Calu3 (cell line): ENCODE measurements at places on chromosomes 1 and 21. TPM values are rescaled to one million over a fixed set of nuclear protein-coding genes. Genes with fewer than 3 reads are reported as not detected.

- H3K36me3 ChIP-seq, result peaks cover 58% of the 10 kb centered on the region
- no peak for DNase-seq
- H3K27me3 ChIP-seq, result no peaks in the 10 kb centered on the region
- H3K4me3 ChIP-seq, result no peak overlapping the region
These were observed 45.2 kb downstream of the SCYL3 start for GRCh38 chr1:169848456-169848855.

- H3K4me1 ChIP-seq, result peaks cover 37% of the 10 kb centered on the region
- H3K27me3 ChIP-seq, result no peaks in the 10 kb centered on the region
- no peaks in the 10 kb centered on the region for H3K36me3 ChIP-seq
- DNase-seq, result no peak
- H3K4me3 ChIP-seq, result no peak overlapping the region
These were observed 1656.1 kb downstream of the KCNT2 start for GRCh38 chr1:194952171-194952570.

- no peaks in the 10 kb centered on the region for H3K27me3 ChIP-seq
- peaks cover 45% of the 10 kb centered on the region for H3K4me1 ChIP-seq
- peaks cover 14% of the 10 kb centered on the region for H3K36me3 ChIP-seq
- DNase-seq, result no peak
These were observed 6.7 kb downstream of the COQ8A start for GRCh38 chr1:226946841-226947240.

The OR2AK2 gene
- not detected in 2 replicates for total RNA-seq

The DNAJC28 gene
- total RNA-seq, result 1.2 and 2.0 TPM in 2 replicates

The MROH9 gene
- not detected in 2 replicates for total RNA-seq

- DNase-seq, result no peak
- H3K4me1 ChIP-seq, result no peaks in the 10 kb centered on the region
- H3K4me3 ChIP-seq, result no peak overlapping the region
- no peaks in the 10 kb centered on the region for H3K36me3 ChIP-seq
- no peaks in the 10 kb centered on the region for H3K27me3 ChIP-seq
These were observed 30.4 kb downstream of the CDC14A start for GRCh38 chr1:100382657-100383056.

DNA sequence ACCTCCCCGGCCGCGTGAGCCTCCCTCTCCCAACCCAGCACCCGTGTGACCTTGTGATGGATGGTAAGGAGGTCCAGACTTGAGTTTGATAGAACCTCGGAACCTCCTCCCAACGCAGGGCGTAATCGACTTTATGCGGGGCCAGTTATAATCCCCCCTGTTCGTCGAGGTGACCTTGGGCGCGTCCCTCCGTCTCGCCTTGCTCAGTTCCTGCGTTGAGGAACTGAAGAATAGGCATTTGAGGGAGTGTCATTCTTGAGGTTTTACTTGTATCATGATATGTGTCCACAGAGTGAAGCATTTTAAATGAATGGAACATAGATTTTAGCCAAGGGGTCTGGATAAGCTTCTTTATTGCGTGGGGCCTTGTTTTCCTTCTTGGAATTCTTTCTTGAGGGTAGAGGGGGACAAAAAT, 433 bp downstream of the TIMM17A start:
- peak overlapping the region; percentile 92 for H3K27ac ChIP-seq
- H3K4me1 ChIP-seq, result peaks cover 8% of the 10 kb centered on the region
- H3K27me3 ChIP-seq, result no peaks in the 10 kb centered on the region
- peaks cover 66% of the 10 kb centered on the region for H3K36me3 ChIP-seq
- DNase-seq, result no peak

DNA sequence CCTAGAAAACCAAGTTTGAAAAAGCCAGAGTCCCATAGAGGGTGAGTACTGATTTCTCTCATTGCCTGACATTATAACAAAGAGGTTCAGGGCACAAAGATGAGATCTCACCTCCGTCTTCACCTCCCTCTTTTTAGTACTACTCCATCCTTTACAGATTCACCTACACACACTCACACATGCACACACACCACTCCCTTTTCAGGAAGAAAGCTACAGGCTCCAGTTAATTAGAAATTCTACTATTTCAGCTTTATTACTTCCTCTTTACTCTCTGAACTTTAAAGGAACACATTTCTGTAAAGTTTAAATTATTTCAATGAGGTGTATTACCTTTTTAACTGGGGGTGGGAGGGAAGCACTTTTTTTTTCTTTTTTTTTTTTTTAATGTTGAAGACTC, 59.6 kb upstream of the PRDX6 start:
- H3K36me3 ChIP-seq, result no peaks in the 10 kb centered on the region
- H3K27me3 ChIP-seq, result no peaks in the 10 kb centered on the region
- no peak overlapping the region for H3K4me3 ChIP-seq
- no peak overlapping the region for H3K27ac ChIP-seq
- DNase-seq, result no peak
- H3K4me1 ChIP-seq, result peaks cover 18% of the 10 kb centered on the region

DNA sequence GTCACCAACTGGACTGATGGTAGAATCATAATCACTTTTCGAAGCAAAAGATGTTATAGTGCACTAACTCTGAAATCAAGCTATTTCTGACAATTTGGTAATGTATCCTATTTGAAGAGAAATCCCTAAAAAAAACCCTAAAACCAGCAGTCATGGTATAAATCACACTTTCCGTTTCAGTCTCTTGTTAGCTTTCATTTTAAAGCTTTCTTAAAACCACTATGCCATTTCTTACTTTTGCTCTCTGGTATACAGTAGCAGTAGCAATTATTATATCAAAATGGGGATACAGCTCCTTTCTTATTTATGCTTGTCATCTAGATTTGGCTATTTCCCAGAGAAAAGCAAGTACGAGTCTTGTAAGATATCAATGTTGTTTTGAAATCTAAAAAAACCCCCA, 323.3 kb downstream of the KCTD3 start:
- H3K4me1 ChIP-seq, result no peaks in the 10 kb centered on the region
- no peak overlapping the region for H3K27ac ChIP-seq
- no peaks in the 10 kb centered on the region for H3K27me3 ChIP-seq
- no peaks in the 10 kb centered on the region for H3K36me3 ChIP-seq
- no peak overlapping the region for H3K4me3 ChIP-seq

GRCh38 chr1:24605534-24606295, 37.4 kb upstream of the SRRM1 start:
- no peak for DNase-seq
- peaks cover 24% of the 10 kb centered on the region for H3K36me3 ChIP-seq
- H3K27ac ChIP-seq, result no peak overlapping the region
- peaks cover 8% of the 10 kb centered on the region for H3K4me1 ChIP-seq

The PYHIN1 gene
- total RNA-seq, result 0.98 TPM in 1 of 2 replicates, not detected in the other

GRCh38 chr1:87744056-87744455, 415.4 kb downstream of the LMO4 start:
- H3K4me3 ChIP-seq, result no peak overlapping the region
- H3K27ac ChIP-seq, result no peak overlapping the region
- H3K4me1 ChIP-seq, result no peaks in the 10 kb centered on the region
- no peak for DNase-seq
- no peaks in the 10 kb centered on the region for H3K27me3 ChIP-seq

DNA sequence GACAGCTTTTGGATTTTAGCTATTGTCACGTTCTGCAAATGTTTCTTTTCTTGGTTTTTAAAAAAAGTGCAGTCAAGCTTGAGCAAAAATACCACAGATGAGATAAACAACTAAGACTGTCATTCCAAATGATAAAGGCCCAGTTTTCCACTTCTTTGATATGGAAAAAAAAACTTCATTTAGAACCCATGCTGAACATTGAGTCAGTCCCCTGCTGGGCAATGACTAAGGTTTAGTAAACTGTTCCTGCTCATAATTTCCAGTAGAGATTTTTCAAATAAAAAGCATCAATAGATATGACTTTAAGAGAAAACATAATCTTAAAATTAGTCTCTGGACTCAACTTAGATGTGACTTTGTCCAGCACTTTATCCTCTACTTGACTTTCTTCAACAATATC, 167.9 kb upstream of the C8B start:
- H3K27ac ChIP-seq, result no peak overlapping the region
- H3K36me3 ChIP-seq, result no peaks in the 10 kb centered on the region
- no peaks in the 10 kb centered on the region for H3K4me1 ChIP-seq
- DNase-seq, result no peak
- no peak overlapping the region for H3K4me3 ChIP-seq

The SLC9C2 gene
- total RNA-seq, result not detected in 2 replicates

DNA sequence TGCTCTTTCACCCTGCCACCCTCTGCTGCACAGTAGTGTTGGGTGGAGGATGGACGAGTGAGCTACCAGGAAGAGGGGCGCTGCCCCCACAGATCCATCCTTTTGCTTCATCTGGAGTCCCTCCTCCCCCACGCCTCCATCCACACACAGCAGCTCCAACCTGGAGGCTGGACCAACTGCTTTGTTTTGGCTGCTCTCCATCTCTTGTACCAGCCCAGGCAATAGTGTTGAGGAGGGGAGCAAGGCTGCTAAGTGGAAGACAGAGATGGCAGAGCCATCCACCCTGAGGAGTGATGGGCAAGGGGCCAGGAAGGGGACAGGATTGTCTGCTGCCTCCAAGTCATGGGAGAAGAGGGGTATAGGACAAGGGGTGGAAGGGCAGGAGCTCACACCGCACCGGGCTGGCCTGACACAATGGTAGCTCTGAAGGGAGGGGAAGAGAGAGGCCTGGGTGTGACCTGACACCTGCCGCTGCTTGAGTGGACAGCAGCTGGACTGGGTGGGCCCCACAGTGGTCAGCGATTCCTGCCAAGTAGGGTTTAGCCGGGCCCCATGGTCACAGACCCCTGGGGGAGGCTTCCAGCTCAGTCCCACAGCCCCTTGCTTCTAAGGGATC, 8.5 kb downstream of the CHRNB2 start:
- H3K36me3 ChIP-seq, result peaks cover 38% of the 10 kb centered on the region
- DNase-seq, result no peak
- H3K27me3 ChIP-seq, result peaks cover 55% of the 10 kb centered on the region
- no peaks in the 10 kb centered on the region for H3K4me1 ChIP-seq
- no peak overlapping the region for H3K4me3 ChIP-seq

DNA sequence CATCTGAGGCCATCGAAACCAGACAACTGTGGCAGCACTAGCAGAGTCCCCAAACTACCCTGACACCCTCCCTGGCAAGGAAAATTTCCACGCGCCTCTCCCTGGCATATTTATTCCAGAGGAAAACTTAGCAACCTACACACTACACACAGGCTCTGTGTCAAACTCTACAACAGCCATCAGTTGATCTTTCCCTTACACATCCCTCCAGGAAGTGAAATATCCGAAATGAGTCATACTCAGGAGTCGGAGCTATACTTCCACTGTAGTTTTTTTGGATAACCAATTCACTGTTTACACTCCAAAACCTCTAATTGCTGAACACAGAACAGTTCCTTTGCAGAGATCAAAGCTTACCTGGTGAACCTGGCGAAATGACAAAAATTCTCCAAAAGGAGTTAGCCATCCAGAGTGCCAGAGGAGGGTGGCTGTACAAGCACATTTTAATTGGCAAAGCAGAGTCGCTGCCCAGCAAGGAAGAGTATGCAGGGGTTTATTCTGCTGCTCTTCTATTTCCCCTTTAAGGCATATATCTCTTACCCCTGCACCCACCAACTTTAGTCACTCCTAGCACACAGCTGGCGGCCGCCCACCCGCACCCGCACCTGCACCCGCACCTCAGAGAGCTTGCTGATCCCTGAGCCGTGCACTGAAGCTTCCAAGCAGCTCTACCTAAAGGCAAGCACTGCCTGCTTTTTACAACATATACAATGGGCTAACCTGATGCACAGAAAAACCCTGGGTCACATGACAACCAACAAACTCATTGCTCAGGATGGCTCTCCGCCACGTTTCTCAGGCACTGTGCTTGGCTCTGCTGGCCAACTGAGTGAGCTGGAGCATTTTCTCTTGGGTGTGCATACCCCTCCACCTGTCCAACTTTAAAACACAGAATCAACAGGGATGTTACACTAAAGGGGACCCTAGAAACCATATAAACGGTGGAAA, 54.9 kb downstream of the CAPZB start:
- H3K27me3 ChIP-seq, result no peaks in the 10 kb centered on the region
- peaks cover 50% of the 10 kb centered on the region for H3K4me1 ChIP-seq
- H3K27ac ChIP-seq, result peak overlapping the region; percentile 87
- H3K4me3 ChIP-seq, result peak overlapping the region; percentile 26
- no peak for DNase-seq
- H3K36me3 ChIP-seq, result peaks cover 11% of the 10 kb centered on the region

The C1orf21 gene
- total RNA-seq, result 16.9 and 20.6 TPM in 2 replicates

DNA sequence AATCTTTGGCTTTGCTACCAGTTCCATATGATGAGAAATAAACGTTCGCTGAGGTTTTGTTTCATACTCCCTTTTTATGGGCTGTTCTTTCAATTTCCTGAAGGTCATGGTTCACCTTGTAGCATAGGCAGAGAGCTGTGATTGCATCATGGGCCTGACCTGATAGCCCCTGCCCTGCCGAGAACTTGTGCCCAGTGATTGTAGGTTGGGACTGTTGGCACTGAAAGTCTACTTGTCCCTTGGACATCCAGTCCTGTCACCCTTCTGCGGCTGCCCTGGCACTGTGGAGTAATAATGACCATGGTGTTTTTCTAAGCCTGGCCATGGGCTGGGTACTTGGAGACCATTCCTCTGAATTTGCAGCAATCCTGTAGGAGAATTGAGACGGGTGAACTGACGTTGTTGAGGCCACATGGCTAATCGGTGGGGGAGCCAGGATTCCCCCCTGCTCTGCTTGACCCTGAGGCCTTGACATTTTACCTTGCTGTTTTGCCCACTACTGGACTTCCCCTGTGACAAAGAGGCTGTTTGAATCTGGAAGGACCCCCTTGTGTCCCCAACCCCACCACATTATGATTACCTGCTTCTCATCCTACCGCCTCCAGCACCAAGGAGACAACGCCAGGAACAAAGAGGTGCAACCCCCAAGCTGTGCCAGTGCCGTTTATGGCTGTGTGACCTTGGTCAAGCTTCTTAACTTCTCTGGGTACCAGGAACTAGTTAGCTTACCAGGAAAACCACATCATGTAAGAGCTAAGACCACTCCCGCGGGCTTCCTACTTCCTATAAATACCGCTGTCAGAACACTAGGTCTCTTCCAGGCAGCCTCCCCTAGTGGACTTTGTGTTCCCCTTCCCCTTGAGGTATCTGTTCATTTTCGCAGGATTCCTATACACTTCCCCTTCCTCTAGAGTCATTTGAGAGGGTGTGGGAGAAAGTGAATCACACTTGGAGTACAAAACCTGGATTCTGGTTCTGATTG, 23.4 kb downstream of the SESN2 start:
- peaks cover 45% of the 10 kb centered on the region for H3K36me3 ChIP-seq
- H3K27me3 ChIP-seq, result no peaks in the 10 kb centered on the region
- no peak overlapping the region for H3K4me3 ChIP-seq
- no peak for DNase-seq
- H3K4me1 ChIP-seq, result no peaks in the 10 kb centered on the region

- H3K4me1 ChIP-seq, result peaks cover 24% of the 10 kb centered on the region
- peaks cover 15% of the 10 kb centered on the region for H3K36me3 ChIP-seq
- H3K4me3 ChIP-seq, result no peak overlapping the region
- no peaks in the 10 kb centered on the region for H3K27me3 ChIP-seq
These were observed 9.0 kb downstream of the GNG4 start for GRCh38 chr1:235640580-235640979.

- no peak for DNase-seq
- H3K4me1 ChIP-seq, result no peaks in the 10 kb centered on the region
- peaks cover 2% of the 10 kb centered on the region for H3K36me3 ChIP-seq
- H3K27ac ChIP-seq, result no peak overlapping the region
- H3K27me3 ChIP-seq, result no peaks in the 10 kb centered on the region
These were observed 110.2 kb downstream of the EIF4G3 start for GRCh38 chr1:21066356-21067012.

GRCh38 chr1:158163000-158163947, 17.4 kb upstream of the CD1D start:
- H3K4me3 ChIP-seq, result no peak overlapping the region
- H3K27me3 ChIP-seq, result peaks cover 32% of the 10 kb centered on the region
- no peak for DNase-seq
- no peaks in the 10 kb centered on the region for H3K36me3 ChIP-seq

The PTPN22 gene
- total RNA-seq, result 0.24 and 0.38 TPM in 2 replicates
